ENCODE measurements at places on chromosomes 2 and 18. TPM values are rescaled to one million over a fixed set of nuclear protein-coding genes. Genes with fewer than 3 reads are reported as not detected.

MDH1B gene
- total RNA-seq: 0.58 TPM

TSGA10 gene
- 7.0 TPM for total RNA-seq

METTL5 gene
- total RNA-seq: 39.3 TPM

HOXD4 gene
- total RNA-seq: 2.2 TPM

TLX2 gene
- not detected for total RNA-seq

COBLL1 gene
- total RNA-seq: 68.3 TPM

REEP1 gene
- 4.3 TPM for total RNA-seq
